ENCODE measurements at places on chromosomes 3 and 15.

DNA sequence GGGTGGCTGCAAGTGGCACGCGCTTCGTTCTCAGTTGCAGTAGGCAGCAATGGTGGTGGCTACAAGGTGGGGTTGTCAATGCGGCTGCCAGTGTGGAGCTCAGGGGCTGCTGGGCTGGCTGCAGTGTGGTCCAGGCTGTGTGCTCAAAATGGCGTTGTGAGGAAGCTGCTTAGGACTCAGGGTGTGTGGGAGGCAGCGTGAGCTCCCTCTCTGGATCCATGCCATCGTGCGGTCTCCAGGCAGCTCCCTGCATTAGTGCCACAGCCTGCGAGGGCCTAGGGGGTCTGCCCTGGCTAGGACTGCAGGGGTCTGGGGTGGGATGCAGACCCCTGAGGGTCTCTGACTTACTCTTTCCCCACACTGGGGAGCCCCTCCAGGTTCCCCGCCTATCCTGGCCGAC lies 397.2 kb downstream of the OCA2 start:
- DNase-seq: no peak
- H3K27ac ChIP-seq: no peak overlapping the region
- H3K4me3 ChIP-seq: no peak overlapping the region
- H3K27me3 ChIP-seq: no peaks in the 10 kb centered on the region

DNA sequence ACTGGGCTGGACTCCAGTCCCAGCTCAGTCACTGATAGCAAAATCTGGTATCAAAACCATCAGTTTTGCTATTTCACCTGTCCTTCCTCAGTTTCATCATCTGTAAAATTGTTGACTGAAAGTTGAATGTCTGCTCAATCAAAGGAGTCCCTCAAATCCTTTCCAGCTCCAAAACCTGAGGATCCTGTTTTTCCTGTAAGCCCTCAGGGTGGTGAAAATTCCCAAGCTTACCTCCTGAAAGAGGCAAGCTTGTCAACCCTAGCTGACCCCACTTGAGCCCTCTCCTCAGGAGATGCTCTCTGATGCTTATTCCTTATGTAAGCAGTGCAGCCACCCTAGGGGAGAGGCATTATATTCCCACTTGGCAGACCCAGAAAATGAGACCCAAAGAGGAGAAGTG lies 82.6 kb downstream of the HMG20A start:
- DNase-seq: no peak
- peak overlapping the region; percentile 35 for H3K4me3 ChIP-seq
- H3K36me3 ChIP-seq: no peaks in the 10 kb centered on the region
- peak overlapping the region; percentile 84 for H3K27ac ChIP-seq

GRCh38 chr15:90205050-90205848 lies 4.1 kb downstream of the SEMA4B start:
- peak; percentile 55 for DNase-seq
- H3K27me3 ChIP-seq: no peaks in the 10 kb centered on the region
- peak overlapping the region; percentile 31 for H3K4me3 ChIP-seq
- peak overlapping the region; percentile 86 for H3K27ac ChIP-seq
- no peaks in the 10 kb centered on the region for H3K36me3 ChIP-seq

GRCh38 chr3:178949896-178950295 lies 121.7 kb downstream of the ZMAT3 start:
- no peak overlapping the region for H3K4me3 ChIP-seq
- H3K27ac ChIP-seq: no peak overlapping the region
- H3K4me1 ChIP-seq: no peaks in the 10 kb centered on the region
- H3K27me3 ChIP-seq: no peaks in the 10 kb centered on the region
- H3K36me3 ChIP-seq: no peaks in the 10 kb centered on the region

DNA sequence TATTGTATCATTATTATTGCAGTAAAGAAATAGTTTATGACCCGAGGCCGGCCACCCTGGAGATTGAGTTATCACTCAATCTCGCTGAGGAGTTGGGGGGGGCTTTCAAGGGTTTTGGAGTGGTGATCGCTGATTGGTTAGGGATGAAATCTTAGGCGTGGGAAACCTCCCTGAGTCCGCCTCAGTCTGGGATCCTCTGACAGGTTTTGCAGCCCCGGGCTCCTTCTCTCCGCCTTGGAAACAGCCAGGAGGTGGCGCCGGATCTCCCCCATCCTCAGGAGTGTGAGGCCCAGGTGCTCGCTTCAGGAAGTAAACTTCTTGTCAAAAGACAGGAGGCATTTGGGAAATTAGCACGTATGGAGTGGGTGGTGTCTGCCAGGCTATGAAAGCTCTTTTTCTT lies 41.1 kb upstream of the SEC61A1 start:
- no peak overlapping the region for H3K27ac ChIP-seq
- H3K4me3 ChIP-seq: no peak overlapping the region
- no peaks in the 10 kb centered on the region for H3K27me3 ChIP-seq
- no peaks in the 10 kb centered on the region for H3K36me3 ChIP-seq

DNA sequence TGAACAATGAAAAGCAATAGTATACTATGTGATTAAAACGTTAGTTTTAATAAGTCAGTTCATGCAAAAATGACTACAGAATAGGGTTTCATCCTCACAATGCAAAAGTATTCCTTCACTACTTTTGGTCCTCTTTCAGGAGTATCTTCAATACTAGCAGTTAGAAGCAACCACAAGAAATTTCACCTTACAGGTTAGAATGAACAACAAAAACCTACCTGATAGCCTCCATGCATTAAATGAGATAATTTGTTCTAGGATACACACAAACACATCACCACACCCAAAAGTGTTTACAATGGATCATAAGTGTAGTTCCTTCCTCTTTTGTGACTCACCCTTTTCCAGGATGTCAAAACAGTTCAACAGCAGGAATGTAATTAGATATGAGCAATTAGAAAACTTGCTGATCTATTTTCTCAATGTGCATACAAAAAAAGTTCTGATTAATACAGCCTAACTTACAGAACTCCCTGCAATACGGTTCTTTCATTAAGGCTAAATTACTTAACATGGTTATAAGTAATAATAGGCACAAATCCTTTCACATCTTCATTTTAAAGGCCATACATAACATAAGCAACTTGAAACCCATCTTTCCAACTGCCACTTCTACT lies 21.6 kb downstream of the UACA start:
- no peak for DNase-seq
- no peaks in the 10 kb centered on the region for H3K4me1 ChIP-seq
- no peak overlapping the region for H3K4me3 ChIP-seq
- no peaks in the 10 kb centered on the region for H3K36me3 ChIP-seq
- H3K27me3 ChIP-seq: no peaks in the 10 kb centered on the region
